DMS 273 treated with DMSO at 0.1 percent for 48 hours (cell line): ENCODE measurements at places on chromosomes 3 and 15.

DNA sequence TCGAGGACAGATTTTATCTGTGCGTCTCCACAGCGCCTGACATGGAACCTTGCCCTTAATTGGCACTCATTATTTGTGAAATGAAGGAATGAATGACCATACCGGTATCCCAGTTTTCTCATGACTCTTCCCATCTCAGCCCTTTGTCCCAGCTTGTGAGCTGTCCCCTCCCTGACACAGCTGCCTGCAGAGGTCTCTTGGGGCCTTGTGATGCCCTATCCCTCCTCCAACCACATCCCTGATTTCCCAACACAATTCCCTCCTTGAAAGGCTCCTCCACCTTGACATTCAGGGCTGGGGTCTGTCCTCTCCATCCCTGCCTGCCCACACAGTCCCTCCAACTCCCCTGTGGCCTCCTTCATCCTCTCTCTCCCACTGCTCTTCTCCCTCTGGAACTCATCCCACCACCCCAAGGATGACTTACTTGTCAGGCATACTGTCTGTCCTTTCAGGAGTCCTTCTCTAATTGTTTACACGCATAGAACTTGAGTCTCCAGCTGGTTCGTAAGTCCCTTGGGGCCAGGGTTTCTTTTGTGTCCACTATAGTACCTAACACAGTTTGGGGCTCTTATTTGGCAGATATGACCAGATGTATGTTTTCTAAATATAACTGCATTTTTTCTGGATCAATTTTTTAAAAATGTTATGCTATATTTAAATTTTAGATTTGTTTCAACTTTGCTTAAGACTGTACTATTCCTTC is 35.6 kb upstream of the FILIP1L start:
- no peak for DNase-seq

DNA sequence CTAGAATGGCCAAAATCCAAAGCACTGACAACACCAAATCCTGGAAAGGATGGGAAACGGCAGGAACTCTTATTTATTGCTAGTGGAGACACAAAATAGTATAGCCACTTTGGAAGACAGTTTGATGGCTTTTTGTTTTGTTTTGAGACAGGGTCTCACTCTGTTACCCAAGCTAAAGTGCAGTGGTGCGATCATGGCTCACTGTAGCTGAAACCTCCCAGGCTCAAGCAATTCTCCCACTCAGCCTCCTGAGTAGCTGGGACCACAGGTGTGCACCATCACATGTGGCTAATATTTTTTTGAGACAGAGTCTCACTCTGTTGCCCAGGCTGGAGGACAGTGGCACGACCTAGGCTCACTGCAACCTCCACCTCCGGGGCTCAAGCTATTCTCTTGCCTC is 27.3 kb upstream of the GPR160 start:
- no peak for DNase-seq

DNA sequence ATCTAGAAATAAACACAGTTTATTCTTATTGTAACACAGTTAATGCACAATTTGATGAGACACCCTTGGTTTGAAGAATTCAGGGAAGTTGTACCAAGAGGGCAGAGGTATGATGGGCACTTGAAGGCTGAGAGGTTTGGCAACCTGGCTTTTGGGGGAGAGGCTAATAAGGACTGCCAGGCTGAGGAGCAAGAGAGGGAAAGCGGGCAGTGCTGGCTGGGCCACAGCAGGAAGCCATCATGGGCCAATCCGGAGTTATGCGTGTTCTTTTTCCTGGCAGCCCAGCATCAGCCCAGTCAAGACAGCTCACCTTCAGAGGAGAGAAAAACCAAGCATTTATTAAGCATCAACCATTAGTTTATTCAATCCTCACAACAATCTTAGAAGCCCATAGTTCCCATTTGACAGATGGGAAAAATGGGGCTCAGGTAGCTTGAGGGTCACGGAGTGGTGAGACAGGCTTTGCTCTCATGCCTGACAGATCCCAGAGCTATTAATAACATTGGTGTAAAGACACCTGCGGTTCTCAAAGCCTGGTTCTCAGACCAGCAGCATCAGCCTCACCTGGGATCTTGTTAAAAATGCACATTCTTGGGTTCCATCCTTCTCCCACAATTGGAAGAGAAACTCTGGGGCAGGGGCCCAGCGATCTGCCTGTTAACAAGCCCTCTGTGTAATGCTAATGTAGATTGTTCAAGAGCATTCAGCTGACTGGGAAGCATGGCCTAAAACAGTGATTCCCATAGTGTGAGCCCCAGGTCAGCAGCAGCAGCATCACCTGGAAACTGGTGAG is 183.7 kb downstream of the NTRK3 start:
- no peak for DNase-seq

DNA sequence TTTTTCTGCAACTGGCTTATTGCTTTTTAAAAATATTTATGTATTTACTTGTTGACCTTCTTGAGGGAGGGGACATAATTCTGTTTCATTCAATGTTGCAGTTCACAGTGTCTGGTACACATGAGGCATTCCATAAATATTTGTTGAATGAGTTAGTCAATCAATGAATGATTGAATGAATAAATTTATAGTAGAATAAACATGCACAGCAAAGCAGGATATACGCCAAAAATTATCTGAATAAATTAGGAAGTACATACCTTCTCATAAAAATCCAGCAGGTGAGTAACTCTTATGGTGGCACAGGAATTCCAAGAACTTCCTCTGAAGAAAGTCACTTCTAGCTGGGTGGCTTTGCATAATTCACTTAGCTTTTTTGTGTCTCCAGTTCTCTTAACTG is 469.4 kb upstream of the ATP11B start:
- no peak for DNase-seq

- no peak for DNase-seq
These were observed 105.7 kb downstream of the XXYLT1 start for GRCh38 chr3:195165265-195165609.

DNA sequence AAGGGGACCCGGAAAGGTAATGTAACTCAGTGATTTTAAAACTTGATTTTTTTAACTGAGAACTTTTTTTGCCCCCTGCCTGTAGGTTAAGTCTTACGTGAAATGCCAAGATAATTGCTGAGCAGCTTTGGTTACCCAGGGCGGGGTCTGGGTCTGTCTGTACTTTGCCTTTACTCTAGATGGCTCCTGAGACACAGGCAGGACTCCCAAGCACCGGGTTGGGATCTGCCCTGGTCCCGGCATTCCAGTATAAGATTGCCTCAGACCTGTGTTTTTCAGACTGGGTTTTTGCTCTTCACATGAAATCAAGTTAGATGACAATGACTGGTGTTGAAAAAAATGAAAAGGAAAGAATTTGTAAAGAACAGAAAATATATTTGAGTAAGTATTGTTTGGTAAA is 40.3 kb downstream of the WDR76 start:
- DNase-seq = no peak

DNA sequence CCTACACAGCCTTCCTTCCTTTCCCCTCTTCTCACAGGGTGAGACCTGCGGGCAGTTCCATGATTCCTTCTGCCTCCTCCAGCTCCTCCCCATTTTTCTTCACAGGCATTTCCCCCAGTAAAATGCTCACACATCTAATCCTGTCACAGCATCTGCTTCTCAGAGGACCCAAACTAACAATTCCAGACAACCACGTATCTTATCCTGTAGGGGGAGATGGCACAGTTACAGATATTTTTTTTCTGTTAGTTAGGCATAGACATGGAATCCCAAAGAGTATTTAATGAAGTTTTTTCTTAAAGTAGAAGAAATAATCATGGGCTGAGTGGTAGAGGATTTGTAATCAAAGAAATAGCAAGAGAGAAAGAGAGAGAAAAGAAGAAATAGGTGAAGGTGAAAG is 373.1 kb upstream of the ADAMTS9 start:
- DNase-seq = no peak

- no peak for DNase-seq
These were observed 300.2 kb upstream of the RBMS3 start for GRCh38 chr3:28980631-28981030.

DNA sequence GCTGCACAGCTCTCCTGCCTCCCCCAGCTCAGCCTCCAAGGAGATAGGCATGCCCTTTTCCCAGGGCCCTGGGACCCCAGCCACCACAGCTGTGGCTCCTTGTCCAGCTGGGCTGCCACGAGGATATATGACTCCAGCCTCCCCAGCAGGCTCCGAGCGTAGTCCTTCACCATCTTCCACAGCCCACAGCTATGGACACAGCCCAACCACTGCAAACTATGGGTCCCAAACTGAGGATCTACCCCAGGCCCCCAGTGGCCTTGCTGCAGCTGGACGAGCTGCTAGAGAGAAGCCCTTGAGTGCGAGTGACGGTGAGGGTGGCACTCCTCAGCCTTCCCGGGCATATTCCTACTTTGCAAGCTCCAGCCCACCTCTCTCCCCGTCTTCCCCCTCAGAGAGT is 20.5 kb upstream of the APEH start:
- no peak for DNase-seq

DNA sequence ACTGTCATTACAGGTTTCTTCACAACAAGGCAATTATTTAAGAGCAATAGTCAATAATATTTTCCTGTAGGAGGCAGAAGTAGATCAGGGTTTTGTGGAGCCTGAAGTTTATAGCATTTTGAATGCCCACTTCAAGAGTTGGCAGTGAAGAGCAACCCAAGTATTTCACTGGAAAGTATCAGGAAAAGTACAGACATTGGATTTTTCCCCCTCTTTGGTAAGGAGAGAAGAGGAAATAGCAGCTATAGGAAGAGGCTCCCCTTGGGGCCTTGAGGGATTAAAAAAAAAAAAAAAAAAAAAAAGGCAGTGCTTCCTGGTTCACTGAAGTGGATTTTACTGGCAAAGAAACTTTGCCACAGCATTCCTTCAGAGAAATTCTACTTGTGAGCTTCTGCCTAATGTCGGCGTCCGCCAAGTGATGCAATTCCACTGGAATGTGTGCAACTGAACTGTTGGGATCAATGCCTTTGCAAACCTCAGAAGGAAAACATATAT is 5.7 kb upstream of the CNTN6 start:
- DNase-seq = no peak

DNA sequence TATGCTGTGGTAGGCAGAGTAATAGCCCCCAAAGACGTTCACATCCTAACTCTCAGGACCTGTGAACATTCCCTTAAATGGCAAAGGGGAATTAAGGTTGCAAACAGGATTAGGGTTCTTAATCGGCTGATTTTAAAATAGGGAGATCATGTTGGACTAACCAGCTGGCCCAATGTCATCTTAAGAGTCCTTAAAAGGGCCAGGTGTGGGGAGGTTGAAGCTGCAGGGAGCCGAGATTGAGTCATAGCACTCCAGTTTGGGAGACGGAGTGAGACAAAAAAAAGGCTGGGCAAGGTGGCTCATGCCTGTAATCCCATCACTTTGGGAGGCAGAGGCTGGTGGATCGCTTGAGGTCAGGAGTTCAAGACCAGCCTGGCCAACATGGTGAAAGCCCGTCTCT is 1.6 kb upstream of the FLNB start:
- no peak for DNase-seq

DNA sequence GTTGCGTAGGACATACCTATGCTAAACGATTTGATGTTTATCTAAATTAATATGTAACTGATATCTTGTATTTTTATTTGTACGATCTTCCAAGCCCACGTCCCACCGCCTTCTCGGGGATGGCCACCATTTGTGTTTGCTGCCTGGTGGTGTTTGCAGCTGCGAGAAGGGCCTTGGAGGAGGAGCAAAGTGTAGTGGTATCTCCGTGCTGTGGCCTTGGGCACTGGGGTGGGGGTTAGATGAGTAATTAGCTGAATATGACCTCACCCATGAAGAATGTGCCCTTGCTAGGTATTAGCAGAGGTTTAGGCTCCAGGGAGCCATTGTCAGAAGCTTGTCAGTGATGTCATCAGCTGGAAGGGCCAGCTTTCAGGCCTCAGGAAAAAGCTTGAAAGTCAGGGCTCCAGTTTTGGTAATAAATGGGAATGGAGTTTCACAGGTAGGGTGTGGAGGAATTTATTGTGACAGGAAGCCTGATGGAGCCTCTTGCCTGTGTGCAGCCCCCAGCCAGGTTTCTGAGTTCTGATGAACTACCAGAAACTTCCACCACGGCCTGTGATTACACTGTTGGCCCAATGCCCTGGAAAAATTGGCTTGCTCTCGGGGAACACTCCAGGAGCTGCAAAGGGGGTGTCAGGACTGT is 41.0 kb downstream of the FLNB start:
- DNase-seq = no peak

GRCh38 chr15:85047271-85047948 is 65.8 kb downstream of the PDE8A start:
- no peak for DNase-seq

GRCh38 chr3:79497447-79498111 is 270.2 kb downstream of the ROBO1 start:
- no peak for DNase-seq

GRCh38 chr3:72523429-72524151 is 324.7 kb downstream of the SHQ1 start:
- DNase-seq = no peak

- no peak for DNase-seq
These were observed 5.2 kb upstream of the MANF start for GRCh38 chr3:51379746-51380455.

- DNase-seq = no peak
These were observed 59.8 kb upstream of the PRTG start for GRCh38 chr15:55802600-55803376.

- DNase-seq = no peak
These were observed 47.3 kb upstream of the USP50 start for GRCh38 chr15:50593761-50594160.

DNA sequence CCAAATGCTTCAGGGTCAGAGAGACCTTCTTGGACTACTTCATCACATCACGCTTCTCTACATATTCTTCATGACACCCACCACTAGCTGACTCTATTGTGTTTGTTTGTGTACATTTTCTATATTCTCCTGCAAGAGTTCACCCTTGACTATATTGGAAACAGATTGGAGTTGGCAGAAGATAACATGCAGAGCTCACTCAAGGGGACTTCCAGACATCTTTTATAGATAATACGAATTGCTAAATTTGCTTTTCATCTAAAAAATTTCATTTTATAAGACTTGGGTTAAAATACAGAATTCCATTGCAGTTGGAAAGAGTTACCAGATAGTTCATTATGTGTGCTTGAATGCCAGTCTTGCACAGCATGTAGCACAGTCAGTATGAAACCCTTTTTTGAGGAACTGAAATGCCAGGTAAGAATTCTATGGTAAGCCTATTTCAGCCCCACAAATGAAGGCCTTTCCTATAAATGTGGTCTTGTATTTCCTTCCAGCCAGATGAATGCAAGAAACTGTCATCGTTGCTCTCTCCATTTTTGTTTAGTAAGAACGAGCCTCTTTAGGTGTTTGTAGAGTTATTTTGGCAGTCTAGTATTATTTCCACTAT is 177.6 kb downstream of the GHSR start:
- no peak for DNase-seq

DNA sequence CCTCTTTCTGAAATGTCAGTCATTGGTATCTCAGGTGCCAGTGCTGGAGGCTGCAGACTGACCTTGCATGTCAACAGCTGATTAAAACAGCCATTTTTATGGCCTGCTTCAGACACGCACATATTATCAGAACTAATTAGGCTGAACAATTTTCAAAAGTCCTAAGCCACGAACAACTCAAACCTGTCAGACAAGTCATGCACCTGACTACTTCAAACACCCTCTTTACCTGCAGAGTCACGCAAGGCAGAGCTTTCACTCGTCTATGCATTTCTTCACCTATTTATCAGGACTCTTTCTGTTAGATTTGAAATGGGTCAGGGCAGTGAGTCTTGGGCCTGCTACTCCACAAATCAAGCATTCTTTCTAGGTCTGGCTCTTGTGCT is 26.7 kb downstream of the CLK3 start:
- DNase-seq = no peak
